ENCODE measurements at places on chromosomes 13 and 19.
A peak's percentile ranks its signal among the peaks of the same experiment; 100 is the strongest.

GRCh38 chr13:68708336-68708908, 1399.2 kb upstream of the ATXN8OS start:
- no peak for DNase-seq

GRCh38 chr19:5035105-5035761, 66.3 kb downstream of the KDM4B start:
- no peak for DNase-seq

GRCh38 chr13:109012115-109012514, 382.7 kb downstream of the MYO16 start:
- no peak for DNase-seq

DNA sequence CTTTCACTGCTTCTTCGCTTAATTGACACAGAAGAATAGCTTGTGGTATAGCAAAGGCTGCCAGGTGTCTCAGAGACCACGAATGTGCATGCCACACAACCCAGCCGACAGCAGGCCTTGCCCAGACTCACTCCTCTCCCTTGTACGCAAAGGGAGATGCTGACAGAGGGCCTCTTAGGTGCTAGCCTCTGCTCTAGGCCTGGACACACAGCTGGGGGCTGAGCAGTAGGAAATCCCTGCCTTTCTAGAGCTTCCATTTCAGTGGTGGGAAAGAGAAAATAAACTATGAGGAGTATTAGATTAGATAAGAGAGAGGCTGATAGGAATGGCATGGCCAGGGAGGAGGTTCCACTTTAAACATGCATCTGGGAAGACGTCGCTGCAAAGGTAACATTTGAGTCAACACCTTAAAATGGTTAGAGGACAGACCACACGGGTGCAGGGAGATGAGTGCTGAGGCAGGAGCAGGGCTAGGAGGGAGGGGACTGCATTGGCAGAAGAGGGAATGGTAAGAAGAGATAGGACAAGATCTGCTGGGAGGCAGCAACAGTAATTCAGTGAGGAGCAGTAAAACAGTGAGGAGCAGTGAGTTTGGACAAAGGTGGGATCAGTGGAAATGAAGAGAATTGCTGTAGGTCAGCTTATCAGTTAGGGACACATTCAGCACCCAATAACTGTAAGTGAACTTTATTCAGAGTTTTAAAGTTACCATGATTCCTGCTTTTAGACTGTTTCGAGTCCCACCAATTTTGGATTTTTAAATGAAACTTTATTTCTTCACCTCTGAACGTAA, 100.0 kb downstream of the RNF17 start:
- no peak for DNase-seq

GRCh38 chr13:38733146-38733545, 46.3 kb downstream of the FREM2 start:
- DNase-seq, result no peak

GRCh38 chr19:46932346-46932745, 71.5 kb downstream of the ARHGAP35 start:
- DNase-seq, result no peak

- DNase-seq, result no peak
Observed at GRCh38 chr19:11054200-11054599, 35.1 kb upstream of the LDLR start.

GRCh38 chr13:105272660-105273631, 1262.5 kb downstream of the EFNB2 start:
- peak; percentile 70 for DNase-seq

DNA sequence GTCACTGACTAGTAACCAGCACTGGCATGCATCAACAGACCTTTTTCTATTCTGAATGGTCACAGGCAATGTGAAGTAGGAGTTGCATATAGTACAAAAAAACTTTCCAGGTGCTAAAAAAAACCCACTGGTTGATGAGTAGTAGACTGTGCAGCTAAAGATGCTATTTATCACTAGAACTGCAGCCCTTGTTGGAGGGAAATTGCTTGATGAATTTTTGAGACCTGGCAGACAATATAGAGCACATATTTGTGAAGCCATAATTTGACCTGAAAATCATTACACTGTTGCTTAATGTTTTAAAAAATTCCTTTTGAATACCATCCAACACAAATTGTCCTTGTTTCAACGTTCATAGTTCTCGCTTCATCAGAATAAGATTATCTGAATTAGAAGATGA, 441.0 kb downstream of the KLF12 start:
- DNase-seq, result no peak

DNA sequence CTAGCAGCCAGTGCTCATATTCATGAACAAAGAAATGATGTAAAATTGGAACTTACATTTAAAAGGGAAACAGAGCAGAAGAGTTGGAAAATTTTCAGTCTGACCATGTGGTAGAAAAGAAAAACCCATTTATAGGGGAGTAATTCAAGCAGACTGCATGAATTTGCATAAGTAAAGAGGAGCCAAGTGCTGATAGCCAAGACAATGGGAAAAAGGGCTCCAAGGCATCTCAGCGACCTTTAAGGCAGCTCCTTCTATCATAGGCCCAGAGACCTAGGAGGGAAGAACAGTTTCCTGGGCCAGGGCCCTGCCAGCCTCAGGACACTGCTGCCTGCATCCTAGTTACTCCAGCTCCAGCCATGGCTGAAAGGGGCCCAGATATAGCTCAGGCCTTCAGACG, 7.5 kb downstream of the DNAJC3 start:
- no peak for DNase-seq

GRCh38 chr19:31910224-31910623, 435.2 kb upstream of the ZNF507 start:
- DNase-seq, result no peak

- no peak for DNase-seq
Observed at GRCh38 chr19:7397687-7398086, 49.0 kb downstream of the ARHGEF18 start.

- DNase-seq, result no peak
Observed at GRCh38 chr13:43030548-43030947, 7.2 kb downstream of the DNAJC15 start.

DNA sequence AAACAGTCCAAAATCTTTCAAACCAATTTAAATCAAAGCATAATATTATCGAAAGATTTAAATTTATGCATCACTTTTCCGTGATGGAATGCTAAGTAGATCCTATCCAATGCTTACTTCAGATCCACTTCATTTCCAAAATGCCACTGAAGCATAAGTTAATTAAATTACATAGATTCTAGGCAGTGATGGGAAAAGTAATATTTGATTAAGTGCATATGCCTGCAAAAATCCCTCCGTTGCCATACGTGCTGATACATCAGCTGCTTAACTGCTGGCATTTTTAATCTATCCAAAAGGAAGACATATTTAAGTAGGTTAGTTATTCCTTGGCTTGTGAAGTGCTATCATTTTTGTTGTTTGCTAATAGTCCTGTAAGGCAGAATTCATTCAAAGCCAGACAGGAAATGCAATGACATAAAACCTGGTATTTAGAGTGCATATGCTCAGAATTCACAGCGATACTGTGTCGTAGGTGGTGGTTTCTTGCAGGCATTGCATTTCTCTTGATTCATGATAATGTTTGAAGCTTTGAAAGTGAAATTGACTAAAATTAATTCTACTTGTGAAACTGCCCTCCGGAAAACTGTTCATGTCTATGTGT, 738.3 kb upstream of the GPC6 start:
- no peak for DNase-seq

DNA sequence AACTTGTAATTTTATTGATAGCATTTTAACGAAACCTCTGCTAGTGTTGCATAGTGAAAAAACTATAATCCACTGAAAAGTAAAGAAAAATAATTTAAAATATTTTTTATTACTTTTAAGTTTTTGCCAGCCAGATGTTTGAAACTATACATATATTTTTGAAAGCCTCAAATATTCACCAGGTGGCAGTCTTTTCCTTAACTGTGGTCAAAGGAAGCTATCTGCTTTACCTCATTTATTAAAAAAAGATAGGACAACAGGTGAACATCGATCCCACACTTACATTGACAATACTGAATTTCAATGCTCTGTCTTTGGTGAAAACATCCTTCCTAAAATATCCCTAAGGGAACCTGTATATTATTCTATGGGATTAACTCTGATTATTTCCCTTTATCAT, 100.5 kb downstream of the TRPC4 start:
- DNase-seq, result no peak

- DNase-seq, result no peak
Observed at GRCh38 chr19:34088292-34088691, 84.0 kb upstream of the LSM14A start.

GRCh38 chr19:49309087-49309486, 15.9 kb downstream of the SLC6A16 start:
- DNase-seq, result no peak

DNA sequence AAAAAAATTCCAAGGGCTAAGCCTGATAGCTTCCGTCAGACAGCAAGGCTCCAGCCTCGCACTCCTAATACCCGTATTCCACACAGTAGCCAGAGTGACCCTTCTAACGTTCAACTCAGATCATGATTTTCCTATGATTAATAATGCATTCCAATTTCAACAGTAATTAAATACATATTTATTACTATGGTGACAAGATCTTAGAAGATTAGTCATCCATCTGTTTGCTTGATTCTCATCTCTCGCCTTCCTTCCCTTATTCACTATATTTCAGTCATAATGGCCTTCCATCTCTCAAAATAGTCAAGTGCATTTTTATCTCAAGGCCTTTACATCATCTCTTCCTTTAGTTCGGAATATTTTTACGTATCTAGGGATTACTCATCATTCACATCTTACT, 621.2 kb upstream of the SPRY2 start:
- DNase-seq, result no peak

GRCh38 chr19:4267901-4268815, 10.9 kb upstream of the SHD start:
- no peak for DNase-seq

DNA sequence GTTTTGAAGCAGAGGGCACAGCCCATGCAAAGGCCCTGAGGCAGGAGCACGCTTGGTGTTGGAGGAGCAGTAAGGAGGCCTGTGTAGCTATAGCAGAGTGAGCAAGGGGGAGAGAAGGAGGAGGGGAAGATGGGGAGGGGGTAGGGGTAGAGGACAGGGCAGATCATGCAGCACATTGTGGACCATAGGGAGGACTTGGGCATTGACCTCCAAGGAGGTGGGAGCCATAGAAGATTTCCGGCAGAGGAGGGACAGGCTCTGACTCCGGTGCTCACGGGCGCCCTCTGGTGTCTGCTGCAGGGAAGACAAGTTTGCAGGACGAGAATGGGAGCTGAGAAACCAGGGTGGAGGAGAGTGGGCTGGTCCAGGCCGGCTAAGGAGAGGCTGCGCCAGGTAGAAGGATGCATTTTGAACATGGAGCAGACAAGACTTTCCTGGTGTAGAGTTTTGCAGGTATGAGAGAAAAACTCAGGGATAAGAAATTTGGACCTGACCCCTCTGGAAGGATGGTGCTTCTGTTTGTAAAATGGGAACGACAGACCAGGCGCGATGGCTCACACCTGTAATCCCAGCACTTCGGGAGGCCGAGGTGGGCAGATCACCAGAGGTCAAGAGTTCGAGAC, 13.7 kb upstream of the CREB3L3 start:
- DNase-seq, result peak; percentile 69

DNA sequence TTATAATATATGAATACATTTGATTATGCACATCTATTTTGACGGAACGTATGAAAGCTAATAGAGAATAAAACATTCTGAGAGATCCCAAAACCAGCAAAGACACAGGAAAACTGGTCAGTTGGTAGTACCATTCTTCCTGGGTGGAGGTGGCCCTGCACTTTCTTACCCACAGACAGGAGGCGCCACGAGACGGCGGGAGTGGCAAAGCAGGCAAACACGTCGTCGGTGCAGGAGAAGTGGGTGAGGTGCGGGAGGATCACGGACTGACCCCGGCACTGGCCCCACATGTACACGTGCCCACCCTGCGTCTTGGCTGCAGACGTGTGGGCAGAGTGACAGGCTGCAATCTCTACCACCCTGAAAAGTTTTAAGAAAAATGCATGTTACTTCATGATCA, 36.1 kb downstream of the RCBTB1 start:
- DNase-seq, result no peak

GRCh38 chr13:96417939-96418685, 328.2 kb downstream of the HS6ST3 start:
- no peak for DNase-seq

GRCh38 chr13:72650051-72650700, 77.3 kb downstream of the MZT1 start:
- DNase-seq, result no peak

DNA sequence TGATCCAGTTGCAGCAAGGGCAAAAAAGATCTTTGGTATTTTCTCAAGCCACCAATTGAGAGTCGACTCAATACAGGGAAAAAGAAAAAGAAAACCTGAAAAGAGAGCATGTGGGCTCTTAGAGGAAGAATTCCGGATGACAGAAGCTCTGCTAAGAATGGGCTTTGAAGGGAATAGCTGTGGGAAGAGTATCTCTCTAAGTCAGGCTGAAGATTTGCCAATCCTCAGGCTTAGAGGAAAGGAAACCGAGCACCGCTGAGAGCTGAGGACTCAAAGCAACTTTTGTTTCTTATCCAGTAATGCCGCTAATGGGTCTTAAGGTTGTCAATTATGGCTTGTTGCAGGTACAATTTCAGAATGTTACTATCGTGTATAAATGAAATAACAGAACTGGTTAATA, 166.4 kb downstream of the EFNB2 start:
- no peak for DNase-seq

GRCh38 chr19:6725513-6726231, 5.2 kb upstream of the C3 start:
- DNase-seq, result no peak

- no peak for DNase-seq
Observed at GRCh38 chr13:64579331-64579730, 2650.8 kb downstream of the PCDH9 start.

DNA sequence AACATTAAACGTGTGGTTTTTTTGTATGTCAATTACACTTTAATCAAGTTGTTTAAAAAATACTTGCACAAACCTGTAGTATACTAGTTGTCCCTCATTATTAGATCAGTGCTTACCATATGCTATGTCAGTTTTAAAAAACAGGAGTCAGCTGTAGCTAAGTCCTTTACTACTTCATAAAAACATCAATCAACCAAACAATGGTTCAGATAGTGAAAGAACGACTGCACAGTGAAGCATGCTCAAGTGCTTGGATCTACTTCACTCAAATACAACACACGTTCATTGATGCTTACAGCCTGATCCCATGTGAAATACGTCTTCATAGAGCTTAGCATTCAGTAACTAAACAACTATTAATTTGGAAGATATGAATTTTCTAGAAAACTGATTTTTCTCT, 225.0 kb downstream of the FGF14 start:
- no peak for DNase-seq

GRCh38 chr19:16022251-16022650, 54.0 kb upstream of the TPM4 start:
- DNase-seq, result no peak

- no peak for DNase-seq
Observed at GRCh38 chr13:78045916-78046315, 127.3 kb upstream of the EDNRB start.

Data from NB4 (cell line).